Activated T-helper 1 cell treated with anti-CD3 and anti-CD28 coated beads, Interleukin-2, amount 50 U/mL, for 16 hours (primary cell): ENCODE measurements at places on chromosomes 3 and 15.

DNA sequence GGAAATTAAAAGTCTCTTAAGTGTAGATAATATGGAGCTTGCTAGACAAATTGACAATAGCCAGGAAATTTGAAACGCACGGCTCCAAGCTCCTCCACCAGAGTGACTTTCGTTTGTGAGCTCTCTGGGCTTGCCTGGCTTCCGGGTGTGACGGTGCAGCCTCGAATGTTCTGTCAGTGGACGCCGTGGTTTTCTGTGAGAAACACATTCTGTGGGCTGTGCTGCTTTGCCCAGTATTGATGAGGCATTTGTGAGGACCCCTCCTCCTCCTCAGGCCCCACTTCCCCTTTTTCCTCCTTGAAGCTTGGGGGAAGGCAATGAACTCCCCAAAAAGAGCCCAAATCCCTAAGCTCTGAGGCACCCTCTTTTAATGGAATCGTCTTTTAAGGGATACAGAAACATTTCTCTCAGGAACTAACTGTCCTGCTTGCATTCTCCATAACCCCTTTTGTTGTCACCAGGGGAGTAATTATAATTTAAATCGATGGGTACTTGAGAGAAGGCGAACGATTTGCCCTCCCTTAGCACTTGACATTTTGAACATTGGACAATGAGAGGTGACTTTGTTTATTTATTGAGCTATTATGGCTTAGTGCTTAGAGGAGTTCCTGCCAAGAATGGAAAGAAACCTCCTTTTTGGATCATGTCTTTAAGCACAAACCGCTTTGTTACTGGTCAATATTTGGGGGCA lies 40.8 kb downstream of the POLR2M start:
- DNase-seq = no peak

- no peak for DNase-seq
Observed at GRCh38 chr3:187804745-187805121, 59.5 kb upstream of the BCL6 start.

GRCh38 chr15:70241561-70242320 lies 144.0 kb upstream of the TLE3 start:
- DNase-seq = no peak

DNA sequence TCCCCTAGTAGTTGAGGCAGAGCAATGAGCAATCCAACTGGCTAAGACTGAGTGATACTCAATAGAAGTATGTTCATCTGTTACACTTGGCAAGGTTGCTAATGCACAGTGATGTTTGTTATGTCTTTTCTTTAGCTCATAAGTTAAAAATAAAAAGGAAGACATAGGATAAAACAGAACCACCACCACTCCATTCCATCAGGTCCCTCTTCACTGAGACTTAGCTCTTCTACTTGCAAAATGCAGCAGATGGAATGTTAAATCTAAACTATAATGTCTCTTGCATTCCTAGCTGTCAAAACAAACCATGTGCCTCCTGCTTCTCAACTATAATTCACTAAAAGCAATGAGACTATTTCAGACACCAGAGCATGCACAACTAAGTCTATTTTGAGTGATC lies 265.6 kb upstream of the UBE2E2 start:
- DNase-seq = no peak

DNA sequence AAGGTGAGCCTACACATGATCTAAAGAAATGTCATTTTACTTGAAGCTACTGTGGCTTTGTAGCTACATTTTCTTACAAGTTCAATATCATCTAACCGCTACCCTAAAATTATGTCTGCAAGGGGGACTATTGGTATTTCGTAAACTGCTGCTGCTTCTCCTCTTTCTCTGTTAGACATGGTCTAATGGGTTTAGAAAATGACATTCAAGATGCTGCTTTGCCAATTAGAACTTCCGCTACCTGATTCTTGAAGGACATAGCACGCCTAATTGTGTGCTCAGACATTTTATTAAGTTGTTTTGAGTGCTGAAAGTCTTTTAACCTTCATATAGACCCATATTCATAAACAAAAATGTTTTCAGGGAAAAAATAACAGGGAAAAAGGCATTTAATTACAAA lies 283.7 kb upstream of the ICE2 start:
- no peak for DNase-seq

GRCh38 chr15:60933900-60934885 lies 294.9 kb downstream of the RORA start:
- no peak for DNase-seq

- no peak for DNase-seq
Observed at GRCh38 chr15:75891895-75892294, 11.8 kb upstream of the FBXO22 start.

DNA sequence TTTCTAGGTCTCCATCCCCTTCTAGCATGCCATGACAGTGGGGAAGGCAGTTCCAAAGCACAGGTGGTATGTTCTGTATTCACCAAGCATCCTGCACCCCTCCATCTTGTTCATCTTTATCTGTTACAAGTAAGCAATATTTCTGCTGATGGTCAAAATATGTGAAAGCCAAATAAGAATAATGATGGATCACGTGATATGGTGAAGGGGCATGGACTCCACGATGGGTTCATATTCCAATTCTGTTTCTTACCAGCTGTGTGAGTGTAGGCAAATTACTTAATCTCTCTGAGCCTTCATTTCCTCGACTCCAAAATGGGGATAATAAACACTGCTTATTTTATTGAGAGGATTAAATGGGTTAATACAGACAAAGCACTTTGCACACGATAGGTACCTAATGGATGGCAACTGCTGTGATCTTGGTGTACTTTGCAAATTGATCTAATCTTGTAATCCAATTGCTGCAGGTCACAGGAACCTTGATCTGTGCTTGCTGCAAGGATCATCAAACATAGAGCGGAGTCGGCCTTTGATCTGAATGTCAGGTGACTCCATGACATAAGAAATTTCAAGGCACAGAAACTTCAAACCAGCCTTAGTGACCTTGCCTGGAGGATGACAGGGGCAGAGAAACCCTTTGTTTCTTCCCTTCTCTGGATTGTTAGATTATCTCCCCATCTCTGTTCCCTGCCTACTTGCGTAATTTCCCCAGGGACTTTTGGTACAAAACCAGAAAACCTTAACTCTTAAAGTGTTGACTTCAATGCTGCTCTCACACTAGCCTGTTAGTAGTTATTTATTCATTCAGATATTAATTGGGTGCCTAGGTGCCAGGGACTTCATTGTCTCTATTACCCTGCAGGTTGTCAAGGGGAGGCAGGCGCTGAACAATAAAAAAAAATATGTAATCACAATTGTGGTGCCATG lies 25.8 kb downstream of the SIAH2 start:
- no peak for DNase-seq

GRCh38 chr15:57343048-57343447 lies 33.3 kb upstream of the CGNL1 start:
- DNase-seq = no peak

DNA sequence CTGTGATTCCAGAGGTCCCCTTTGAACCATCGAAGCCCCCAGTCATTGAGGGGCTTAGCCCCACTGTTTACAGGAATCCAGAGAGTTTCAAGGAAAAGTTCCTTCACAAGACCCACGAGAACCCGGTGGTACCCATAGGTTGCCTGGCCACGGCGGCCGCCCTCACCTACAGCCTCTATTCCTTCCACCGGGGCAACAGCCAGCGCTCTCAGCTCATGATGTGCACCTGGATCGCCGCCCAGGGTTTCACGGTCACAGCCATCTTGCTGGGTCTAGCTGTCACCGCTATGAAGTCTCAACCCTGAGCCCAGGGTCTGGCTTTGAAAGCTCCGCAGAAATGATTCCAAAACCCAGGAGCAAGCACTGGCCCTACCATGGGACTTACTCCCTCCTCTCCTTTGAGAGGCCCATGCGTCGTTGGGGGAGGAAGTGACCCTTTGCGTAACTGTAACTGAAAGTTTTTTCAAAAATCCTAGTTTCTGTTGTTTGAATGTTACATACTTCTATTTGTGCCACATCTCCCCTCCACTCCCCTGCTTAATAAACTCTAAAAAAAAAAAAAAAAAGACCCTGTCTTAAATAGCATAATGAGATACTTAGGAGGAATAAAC lies 85.1 kb upstream of the CSPG5 start:
- no peak for DNase-seq

DNA sequence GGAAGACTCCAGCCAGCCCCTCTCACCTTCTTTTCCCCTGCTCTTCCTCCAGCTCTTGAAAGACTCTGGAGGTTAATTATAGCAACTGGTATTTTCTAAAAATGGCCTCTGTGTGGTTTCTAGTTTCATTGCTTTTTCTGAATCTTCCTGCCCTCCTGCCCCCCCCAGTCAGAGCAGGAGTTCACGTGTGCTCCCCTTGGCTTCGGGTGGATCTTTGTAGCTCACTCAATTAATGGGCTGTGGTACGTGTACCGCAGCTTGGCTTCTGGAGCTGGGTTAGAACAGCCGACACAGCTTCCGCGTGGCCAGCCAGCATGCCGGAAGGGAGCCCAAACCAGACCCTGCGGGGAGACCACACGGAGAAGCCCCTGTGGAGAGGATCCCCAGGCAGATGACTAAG lies 31.5 kb downstream of the TM2D3 start:
- DNase-seq = no peak
